ENCODE measurements at places on chromosomes 7 and 10. TPM values are rescaled to one million over a fixed set of nuclear protein-coding genes. Genes with fewer than 3 reads are reported as not detected.

CDH23 gene
- polyA plus RNA-seq, result 4.5 TPM

CRHR2 gene
- polyA plus RNA-seq, result 0.02 TPM

NFKB2 gene
- polyA plus RNA-seq, result 34.6 TPM

DNA sequence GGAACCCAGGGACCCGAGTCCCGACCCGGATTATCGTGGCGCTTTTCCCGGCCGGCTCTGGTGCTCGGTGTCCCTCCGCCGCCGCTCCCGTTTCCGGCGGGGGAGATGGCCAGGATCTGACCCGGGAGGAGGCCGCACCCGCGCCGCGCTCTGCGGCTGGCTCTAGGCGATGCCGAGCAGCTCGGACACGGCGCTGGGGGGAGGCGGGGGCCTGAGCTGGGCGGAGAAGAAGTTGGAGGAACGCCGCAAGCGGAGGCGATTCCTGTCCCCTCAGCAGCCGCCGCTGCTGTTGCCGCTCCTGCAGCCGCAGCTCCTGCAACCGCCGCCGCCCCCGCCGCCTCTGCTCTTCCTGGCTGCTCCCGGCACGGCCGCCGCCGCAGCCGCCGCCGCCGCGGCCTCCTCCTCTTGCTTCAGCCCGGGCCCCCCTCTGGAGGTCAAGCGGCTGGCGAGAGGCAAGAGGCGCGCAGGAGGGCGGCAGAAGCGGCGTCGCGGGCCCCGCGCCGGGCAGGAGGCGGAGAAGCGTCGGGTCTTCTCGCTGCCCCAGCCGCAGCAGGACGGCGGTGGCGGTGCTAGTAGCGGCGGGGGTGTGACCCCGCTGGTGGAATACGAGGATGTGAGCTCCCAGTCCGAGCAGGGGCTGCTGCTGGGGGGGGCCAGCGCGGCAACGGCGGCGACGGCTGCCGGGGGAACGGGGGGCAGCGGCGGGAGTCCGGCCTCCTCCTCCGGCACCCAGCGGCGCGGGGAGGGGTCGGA, 593 bp downstream of the CDK13 start:
- DNase-seq, result no peak

- DNase-seq, result no peak
Measured at GRCh38 chr7:154917808-154918160, 85.1 kb downstream of the PAXIP1 start.

- DNase-seq, result no peak
Measured at GRCh38 chr10:4382811-4383210, 443.2 kb upstream of the AKR1E2 start.

- DNase-seq, result no peak
Measured at GRCh38 chr7:115561335-115562110, 469.0 kb downstream of the TFEC start.
